ENCODE measurements at places on chromosomes 12 and 14.

DNA sequence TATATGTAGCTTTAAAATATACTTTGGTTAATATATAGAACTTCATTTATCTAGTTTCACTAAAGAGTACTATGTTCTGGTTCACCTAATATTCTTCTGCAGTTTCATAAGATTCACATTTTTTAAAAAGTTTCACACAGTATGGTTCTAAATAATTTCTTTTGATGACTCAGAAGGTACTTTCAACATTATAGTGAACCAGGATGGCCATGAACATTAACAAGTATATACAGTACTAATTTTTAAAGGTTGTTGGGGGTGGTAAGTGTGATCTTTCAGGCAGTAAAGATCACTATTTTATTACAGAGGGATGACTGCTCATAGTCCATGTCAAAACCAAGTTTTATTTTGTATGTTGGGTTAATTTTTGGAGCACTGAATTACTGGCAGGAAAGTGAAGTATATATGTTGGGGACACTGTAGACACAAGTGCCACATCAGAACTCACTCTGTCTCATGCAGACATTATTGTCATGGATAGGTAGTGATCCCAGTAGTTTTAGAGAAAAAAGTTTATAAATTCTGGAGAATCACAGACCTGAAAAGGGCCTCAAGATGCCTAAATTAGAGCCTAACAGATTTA lies 60.0 kb downstream of the DCAF5 start:
- no peak for DNase-seq

DNA sequence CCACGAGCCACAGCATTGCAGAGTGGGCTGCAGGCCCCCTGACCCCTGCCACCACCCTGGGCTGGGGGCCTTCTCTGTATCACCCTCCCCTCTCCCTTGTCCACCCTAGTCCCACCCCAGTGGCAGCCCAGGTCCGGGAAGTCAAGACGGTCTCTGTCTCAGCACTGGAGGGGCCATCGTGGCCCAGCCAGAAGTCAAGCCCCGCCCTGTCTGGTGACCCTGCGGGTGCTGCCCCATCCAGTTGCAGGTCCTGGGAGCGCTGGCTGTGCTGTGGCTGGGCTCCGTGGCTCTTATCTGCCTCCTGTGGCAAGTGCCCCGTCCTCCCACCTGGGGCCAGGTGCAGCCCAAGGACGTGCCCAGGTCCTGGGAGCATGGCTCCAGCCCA lies 2.7 kb downstream of the PLD4 start:
- DNase-seq: no peak

DNA sequence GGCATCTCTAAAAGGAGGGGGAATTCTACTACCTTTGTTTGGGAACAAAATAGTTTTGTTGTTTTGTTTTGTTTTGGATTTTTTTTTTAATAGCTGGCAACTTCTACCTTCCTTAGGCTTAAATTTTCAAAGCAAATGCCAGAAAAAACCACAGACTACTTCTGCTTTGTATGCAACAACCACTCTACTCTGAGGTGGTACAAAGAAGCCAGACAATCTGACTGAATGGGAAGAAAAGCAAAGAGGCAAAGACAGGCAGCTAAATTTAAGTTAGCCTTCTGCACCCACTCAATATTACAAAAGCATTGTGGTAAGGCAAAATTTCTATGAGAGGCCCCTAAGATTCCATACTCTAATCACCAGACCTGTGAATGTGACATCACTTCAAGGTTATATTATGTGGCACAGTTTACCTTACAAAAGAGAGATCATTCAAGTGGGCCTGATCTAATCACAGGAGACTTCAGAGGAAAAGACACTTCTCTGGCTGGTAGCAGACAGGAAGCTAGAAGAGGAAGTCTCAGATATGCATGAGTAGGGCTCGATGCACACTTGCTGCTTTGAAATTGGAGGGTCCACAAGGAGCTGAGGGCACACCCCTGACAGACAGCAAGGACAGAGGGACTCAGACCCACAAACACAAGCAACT lies 566.6 kb downstream of the RPS29 start:
- DNase-seq: no peak

GRCh38 chr14:23600806-23601205 lies 22.2 kb upstream of the JPH4 start:
- DNase-seq: no peak

All from head of caudate nucleus (tissue), 42 donors.